ENCODE measurements at places on chromosomes 3 and 15.

DNA sequence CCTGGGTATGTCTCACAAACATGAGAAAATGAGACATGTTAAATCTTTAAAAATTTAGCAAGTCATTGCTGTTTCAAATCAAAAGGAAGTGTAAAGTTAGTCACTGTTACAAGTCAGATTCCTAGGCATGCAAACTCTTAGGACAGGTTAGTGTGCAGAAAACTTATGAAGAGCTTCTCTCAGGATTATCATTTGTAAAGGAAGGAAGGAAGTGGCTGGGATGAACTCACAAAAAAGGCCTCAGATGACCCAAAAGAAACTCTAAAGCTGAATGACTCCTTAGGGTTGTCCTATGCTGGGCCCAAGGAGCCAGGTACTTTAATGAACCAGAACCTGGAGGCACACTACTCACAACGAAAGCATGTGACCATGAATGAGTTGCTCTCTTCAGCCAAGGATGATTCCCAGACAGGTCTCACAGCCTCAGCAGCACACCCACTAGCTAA lies 25.0 kb downstream of the MSL2 start:
- no peak for DNase-seq

GRCh38 chr3:10665592-10665991 lies 150.4 kb upstream of the SLC6A11 start:
- no peak for DNase-seq

GRCh38 chr15:24857763-24858162 lies 97.0 kb upstream of the SNRPN start:
- no peak for DNase-seq

DNA sequence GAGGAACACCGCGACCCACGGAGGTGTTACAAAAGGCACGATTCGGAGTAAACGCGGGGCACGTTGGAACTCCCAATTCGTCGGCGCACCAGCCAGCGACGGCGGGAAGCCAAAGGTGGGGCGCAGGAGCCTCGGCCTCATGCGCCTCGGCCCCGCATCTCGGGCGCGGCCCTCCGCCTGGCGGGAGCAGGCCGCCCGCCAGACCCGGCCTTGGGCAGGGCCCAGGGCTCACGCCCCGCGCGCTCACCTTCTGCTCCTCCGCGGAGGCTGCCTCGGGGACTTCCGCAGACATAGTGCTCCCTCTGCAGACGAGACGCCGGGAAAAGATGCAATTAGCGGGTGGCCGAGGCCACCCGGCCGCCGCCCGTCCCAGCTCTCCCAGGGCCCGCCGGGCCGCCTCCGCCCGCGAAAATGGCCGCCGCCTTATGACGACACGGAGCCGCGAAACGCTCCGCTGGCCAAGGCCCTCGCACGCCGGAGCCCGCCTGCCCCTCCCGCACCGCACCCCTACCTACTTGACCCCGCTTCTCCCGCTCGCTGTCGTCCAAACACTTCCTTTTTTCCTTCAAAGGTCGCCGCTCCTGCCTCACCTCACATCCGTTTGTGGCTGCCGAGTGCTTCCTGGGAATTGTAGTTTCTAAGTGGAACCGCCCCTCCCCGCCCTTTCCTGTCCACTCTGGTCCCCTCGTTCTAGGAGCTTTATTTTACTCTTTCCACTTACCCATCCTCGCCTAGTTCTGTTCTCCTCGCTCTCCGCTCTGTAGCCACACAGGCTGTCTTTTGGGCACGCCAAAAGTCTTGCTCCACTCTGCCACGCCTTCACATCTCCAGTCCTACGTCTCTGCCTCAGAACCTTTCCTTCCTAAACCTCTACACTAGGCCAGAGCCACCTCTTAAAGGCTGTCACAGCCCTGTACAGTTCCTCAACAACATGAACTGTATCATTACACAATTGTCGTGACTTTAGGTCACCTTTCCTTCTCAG lies at the start of gene ARPP19:
ARPP19 (minus strand) TSS at position 430 of the 985 bp plus-strand sequence; CDS start at position 292, 138 bp downstream.
- peak; percentile 87 for DNase-seq

DNA sequence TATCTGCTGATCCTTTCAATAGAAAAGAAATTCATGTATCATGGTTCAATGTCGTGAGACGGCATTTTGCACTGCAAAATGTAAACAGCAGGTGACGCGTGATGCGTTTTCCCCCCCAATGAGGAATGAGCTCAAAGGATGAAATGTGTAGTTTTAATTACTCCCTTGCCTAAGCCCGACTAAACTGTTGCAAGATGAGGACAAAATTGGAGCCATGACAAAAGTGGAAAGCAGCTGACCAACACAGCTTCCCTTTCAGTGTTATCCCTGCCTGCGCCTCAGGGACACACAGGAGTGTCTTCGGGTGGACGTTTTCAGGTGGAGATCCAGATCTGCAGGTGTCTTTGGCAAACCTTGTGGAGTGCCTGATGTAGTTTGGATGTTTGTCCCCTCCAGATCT lies 92.0 kb downstream of the GABRG3 start:
- no peak for DNase-seq

DNA sequence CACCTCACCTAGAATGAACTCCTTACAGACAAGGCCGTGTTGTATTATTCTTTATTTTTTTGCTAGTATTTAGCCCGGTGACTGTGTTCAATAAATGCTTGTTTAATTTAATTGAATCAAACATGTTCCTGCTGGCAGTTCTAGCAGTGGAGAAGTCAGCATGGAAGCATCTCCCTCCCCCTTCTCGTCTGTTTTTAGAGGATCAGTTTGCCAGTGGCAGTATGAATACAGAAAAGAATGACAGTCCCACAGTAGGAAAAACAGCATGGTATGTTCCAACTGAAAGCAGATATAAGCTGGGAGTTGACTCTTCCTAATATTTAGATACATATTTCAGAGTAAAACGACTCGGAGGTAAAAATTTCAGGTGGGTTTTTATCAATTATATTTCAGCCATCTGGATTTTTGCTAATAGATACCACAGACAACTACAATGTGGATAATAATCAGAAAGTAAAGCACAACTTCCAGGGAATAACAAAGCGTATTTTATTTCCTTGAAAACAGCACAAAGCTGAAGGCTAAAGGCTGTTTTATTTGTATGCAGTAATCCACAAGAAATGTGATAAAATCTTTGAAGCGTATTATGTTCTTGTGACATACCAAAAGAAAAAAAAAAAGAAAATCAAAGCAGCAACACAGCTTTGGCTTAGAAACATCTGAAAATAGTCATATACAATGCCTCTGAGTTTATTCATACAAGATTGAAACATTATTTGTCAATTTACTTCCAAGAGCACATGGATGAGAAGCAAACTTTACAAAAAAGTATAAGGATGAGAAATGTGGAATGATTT lies 244.5 kb upstream of the KCNMB2 start:
- no peak for DNase-seq

DNA sequence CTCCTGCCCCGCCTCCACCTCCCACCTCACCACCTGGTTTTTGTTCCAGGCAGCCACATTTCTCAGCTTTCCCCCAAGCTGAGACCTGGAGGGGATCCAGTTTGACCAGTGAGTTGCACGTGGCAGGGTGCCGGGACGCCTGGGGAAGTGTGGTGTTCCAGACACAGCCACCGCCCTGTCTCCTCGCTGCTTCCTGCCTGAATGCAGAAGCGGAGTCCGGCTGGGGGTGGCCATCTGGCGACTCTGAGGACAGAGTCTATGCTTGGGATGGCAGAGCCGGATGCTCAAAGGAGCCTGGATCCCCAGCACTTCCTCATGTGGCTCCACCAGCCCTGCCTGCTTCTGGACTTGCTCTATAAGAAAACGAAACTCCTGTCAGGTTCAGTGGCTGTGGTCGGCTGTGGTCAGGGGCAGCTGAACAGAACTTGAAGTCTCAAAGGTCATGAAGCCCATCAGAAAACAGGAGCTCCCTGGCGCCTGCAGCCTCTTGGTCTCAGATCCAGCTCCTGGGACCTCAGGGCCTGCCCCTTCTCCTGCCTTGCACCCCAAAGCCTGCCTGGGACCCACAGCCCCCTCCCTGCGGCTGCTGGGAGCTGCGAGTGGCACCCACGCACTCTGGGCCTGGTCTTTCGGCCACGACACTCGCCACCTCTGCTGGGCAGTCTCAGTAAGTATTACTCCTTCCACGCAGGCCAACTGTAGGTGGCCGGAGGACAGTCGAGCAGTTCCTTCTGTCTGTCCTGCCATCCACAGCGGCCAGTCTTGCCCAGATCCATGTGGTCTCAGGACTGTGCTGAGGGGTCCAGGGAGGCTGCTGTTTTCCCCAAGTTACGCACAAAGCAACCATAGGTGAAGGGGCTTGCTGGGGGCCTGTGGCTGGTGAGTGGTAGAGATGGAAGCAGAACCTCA lies 112.8 kb upstream of the MEF2A start:
- DNase-seq = peak; percentile 65

GRCh38 chr3:70808881-70809280 lies 496.4 kb upstream of the MDFIC2 start:
- DNase-seq = no peak

DNA sequence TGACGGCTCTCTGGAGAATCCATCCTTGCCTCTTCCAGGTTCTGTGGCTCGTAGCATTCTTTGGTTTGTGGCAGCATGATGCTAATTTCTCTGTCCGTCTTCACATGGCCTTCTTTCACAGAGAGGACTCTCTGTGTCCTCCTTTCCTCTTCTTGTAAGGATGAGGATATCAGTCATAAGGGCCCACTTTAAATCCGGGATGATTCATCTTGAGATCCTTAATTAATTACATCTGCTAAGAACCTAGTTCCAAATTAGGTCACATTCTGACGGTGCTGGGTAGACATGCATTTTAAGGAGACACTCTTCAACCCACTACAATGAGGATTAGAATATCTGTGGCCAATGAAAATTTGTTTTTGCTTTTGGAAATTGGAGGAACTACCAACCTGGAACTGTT lies 15.7 kb upstream of the GXYLT2 start:
- no peak for DNase-seq

DNA sequence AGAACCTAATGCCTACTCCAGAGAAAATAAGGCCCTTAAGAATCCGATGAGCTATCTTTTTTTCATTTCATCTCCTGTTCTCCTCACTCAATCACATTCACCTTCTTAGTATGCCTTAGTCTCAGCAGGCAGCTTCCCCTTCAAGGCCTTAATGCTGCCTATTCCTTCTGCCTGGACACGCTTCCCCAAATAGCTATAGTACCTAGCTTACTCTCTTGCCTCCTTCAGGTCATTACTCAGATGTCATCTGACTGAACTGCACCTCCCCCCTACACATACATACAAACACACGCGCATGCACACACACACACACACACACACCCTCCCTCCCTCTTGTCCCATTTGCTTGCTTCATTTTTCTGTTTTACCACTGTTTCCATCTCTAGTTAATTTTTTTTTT lies 191.5 kb upstream of the MLF1 start:
- DNase-seq = no peak

GRCh38 chr15:38528294-38528693 lies 36.3 kb downstream of the RASGRP1 start:
- no peak for DNase-seq

- no peak for DNase-seq
Measured at GRCh38 chr3:143668385-143668784, 179.9 kb downstream of the SLC9A9 start.

- no peak for DNase-seq
Measured at GRCh38 chr15:89293012-89293411, 41.6 kb downstream of the POLG start.

All from globus pallidus (tissue), 1 donor.